ENCODE measurements at places on chromosomes 4 and X.

DNA sequence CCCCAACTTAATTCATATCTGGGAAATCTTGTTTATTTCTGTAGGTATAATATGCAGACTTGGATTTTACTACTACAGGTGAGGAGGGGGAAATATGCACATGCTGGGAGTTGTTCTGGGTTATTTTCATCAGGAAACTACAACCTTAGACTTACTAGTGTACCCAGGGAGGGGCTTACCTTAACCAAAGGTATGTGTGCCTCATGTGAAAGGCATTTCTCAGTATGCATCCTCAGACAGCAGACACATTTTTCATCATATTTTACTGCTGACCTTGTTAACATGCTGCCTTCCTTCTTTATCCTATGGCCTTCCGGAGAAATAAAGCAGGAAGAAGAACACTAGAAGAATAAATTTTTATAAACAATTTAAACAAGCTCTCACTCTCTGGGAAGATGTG, 214.9 kb downstream of the SPANXN4 start:
- no peak for DNase-seq

GRCh38 chr4:54322818-54323417, 93.8 kb downstream of the PDGFRA start:
- DNase-seq: peak; percentile 46

GRCh38 chr4:95232358-95233156, 316.2 kb downstream of the UNC5C start:
- DNase-seq: peak; percentile 18

DNA sequence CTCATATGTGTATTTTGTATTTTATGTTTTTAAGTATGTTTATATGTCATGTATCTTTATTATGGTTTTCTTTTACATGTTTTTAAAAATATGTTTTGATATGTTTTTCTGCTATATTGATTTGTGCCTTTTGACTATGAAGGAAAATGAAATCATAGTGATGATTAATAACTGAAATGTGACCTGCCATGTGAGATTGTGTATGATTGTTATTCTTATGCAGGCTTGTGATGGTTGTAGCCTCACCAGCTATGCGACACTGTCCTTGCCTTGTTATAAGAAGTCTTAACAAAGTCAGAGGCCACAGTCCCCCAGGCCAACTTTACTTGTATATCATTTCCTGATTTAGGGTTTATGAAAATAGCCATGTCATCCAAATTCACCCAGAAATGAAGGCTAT, 83.2 kb downstream of the TMEM131L start:
- no peak for DNase-seq

DNA sequence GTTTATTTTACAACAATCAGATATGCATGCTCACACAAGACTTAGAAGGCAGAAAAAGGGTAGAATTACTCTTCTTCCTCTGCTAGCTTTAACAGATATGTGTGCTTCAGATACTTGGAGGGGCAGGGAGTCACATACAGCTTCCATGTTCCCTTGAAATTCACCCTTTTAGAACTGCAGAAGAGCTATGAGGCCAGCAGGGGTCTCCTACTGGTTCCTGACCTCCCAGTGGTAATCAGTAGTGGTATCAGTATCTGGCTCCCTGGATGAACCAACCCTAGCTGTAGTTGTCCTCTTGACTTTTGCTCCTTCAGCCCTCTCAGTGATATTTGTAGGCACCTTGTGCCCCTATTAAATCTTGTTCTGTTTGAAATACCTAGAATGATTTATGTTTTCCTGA, 81.5 kb downstream of the RCHY1 start:
- no peak for DNase-seq

DNA sequence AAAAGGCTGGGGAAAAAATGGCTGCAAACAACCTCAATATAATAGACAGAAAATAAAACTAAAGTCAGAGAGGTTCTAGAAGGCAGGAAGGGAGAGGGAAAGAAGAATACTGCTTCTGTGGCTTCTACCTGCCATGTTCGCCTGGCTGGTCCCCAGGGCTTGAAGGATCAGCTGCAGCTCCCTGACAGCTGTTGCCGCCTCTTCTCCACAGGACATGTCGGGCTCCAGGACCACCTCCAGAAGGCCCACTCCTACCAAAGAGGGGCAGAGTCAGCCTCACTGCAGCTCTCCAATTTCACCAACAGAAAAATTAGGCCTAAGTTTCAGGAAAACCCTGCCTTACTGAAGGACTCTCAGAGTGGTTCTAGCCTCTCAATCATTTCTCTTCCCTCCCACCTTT, 44.9 kb downstream of the GATB start:
- no peak for DNase-seq
